Skin of body (tissue), 3 donors: ENCODE measurements at places on chromosomes 5 and 9. TPM values are rescaled to one million over a fixed set of nuclear protein-coding genes. Genes with fewer than 3 reads are reported as not detected.

DNA sequence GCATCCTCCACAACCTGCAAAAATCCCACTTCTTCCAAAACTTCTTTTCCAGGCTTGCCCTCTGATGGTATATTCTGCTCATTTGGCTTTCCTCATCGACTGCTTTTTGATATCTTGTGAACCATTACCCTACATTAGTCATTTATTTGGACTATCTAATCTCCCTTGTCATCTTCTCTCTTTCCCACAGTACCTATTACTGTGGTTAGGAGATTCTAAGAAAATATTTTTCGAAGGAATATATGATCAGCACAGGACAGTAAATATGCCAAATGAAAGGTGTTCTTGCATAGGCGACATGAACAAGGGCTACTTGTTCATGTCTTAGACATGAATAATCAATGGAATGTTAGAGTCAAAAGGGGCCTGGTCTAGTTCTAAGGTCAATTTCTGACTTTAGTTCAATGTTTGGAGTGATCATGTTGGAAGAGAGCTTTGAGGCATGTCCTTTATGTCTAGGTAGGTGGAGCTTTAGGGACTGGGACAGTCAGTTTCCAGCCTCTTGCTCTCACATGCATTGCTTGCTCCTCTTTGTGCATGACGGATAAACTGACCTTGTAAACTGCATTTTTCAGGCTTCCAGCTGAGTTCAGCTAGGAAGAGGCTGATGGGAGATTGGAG is 243.4 kb upstream of the RPS23 start:
- no peak for DNase-seq

- DNase-seq: no peak
Measured at GRCh38 chr5:14816999-14817761, 54.4 kb downstream of the ANKH start.

DNA sequence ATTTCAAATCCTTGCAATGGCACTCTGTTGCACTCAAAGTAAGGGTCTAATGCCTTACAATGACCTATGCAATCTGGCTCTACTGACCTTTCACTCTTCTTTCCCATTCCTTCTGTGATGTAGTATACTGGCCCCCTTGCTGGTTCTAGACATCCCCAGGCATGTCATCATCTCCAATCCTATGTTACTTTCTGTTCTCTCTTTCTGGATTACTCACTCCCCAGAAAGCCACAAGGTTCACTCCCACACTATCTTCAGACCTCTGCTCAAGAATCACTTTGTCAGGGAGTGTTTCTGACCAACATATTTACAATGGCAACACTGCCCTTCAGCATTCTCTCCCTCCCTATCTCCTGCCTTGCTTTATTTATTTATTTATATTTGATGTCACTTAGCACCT is 802.2 kb upstream of the WWC1 start:
- no peak for DNase-seq

DNA sequence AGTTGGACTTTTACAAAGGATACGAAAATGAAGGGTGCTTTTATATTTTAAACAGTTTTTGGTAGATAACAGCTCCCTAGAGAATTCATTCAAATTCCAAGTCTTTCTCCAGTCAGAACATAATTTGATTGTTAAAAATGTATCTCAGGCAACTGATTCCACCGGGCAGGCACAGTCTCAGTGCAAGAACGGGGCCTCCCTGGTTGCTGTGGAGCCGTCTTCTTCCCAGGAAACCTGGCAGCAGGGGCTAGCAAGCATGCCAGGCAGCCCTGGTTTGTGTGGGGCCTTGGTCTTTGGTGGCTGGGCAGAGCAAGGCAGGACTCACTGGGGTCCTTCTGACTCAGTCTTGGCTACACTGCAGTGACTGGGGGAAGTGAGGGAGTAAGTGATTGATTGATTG is 143.5 kb downstream of the NXNL2 start:
- DNase-seq: no peak

- no peak for DNase-seq
Measured at GRCh38 chr5:36029914-36030313, 36.8 kb downstream of the UGT3A2 start.

DNA sequence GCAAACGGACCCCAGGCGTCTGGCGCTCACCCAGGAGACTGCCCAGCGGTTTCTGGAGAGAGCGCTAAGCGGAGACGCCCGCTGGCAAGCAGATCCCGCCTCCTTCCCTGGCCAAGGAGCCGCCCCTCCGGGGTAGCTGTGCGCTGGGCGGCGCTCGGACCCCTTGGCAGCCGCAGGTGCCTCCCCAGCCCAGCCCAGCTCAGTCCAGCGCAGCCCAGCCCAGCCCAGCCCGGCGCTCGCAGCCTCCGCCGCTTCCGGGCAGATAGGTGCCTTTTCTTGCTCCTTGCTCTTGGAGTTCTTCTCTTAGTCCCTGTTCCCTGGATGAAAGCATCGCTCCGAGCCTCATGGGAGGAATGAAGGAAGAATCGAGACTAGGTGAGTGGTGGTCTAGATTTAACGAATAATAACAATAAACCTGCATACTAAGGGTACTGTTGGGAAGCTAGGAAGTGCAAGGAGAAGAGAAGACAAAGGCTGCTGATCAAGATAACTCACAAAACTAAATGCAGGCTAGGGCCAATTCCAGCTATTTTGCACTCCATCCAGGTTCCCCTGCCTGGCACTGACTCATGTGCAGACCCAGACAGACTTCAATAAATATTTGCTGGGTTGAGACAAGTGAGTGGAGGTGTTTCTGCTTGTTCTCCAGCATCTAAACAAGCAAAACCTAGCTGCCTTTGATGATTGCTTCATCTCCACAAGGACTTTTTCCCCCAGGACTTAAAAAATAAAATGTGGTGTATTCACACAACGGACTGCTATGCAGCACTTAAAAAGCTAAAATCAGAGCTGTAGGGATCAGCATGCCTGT is at the start of gene STK32A:
Gene STK32A, plus strand, starts transcription at position 202 of the 811 bp plus-strand sequence. CDS start 4,609 bp downstream, outside the sequence.
- no peak for DNase-seq

- DNase-seq: no peak
Measured at GRCh38 chr5:79143684-79144379, 32.2 kb downstream of the BHMT start.

GRCh38 chr5:95738072-95738471 is 6.9 kb downstream of the RHOBTB3 start:
- DNase-seq: no peak

DNA sequence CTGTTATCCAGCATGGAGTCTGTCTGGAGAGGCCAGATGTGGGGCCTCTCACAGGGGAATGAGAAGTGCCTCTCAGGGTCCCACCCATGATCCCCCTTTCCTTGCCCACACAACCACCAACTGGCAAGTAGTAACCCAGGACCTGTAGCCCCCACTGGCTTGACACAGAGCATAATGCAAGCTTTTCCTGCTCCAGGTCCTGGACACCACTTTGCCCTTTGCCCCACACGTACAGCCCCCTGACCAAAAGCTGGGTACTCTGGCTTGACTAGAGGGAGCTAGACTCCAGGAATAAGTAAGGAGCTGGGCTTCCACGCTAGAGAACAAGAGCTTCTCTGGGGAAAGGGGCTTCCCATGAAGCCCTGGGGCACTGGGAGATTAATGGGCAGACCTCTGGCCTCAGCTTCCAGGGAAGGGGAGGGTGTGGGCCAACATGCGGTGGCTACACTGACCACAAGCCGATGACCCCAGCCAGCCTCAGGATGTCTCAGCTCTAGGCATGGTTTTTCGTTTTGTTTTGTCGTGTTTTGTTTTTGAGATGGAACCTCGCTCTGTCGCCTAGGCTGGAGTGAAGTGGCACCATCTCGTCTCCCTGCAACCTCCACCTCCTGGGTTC is 109.5 kb downstream of the C9orf50 start:
- no peak for DNase-seq

DNA sequence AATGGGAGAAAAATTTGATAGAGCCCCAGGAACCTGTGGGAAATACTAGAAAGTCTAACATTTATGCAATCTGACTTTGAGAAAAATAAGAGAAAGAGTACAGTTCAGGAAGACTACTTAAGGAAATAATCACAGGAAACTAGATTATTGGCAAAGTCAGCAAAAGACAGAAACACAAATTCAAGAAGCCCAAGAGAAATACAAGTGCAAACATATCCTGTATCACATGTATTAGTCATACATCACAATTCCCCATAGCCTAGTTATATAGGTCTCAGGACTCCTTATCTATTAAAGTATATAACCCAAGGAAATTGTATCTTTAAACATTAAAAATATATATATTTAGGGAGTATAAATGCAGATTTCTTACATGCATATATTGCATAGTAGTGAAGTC is 100.8 kb downstream of the HOMER1 start:
- DNase-seq: no peak

The TRAF1 gene
- total RNA-seq: 4.1 TPM

The PCDHA11 gene
- total RNA-seq: 0.39 TPM

The CNTRL gene
- total RNA-seq: 21.6 TPM

The SPINK6 gene
- total RNA-seq: not detected

The RETREG1 gene
- total RNA-seq: 27.4 TPM

The RNF130 gene
- total RNA-seq: 32.4 TPM

The BTNL8 gene
- total RNA-seq: 0.49 TPM

The ZNF474 gene
- total RNA-seq: 0.79 TPM
